Right atrium auricular region (tissue), 2 donors: ENCODE measurements at places on chromosomes 3 and 15.

DNA sequence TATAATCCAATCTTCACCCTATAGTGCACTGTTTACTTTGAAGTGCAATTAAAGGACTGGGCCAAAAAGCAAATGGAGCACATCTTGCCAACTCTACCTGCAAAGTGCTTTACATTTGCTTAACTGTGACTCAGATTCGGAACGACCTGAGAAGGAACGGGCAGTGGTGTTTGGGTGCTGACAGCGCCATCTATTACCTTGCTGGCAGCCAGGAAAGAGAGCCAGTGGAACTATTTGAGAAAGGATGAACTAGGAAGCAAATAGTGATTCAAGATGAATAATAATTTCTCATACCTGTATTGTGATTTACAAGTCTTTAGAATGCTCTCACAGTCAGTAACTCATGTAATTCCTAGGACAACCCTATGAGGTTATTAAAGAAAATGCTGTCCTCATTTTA, 312.9 kb downstream of the PDCD6IP start:
- DNase-seq = no peak

DNA sequence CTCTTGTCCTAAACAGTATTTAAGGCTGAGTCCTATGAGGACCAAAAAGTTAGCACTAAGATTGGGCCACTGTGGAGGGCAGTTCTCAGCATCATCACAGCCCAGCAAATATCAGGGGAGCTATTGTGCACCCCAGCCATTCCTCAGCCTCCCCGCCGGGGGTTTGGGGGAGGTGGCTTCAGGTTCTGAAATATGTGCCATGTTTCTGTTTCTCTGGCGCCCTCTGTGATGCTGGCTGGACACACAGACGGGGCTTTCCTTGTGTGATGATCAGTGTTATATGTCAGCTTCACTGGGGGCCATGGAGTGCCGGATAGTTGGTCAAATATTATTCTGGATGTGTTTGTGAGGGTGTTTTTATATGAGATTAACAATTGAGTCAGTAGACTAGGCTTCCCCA, 106.8 kb downstream of the GABRG3 start:
- no peak for DNase-seq

- no peak for DNase-seq
Observed at GRCh38 chr15:90003736-90004135, 2.6 kb downstream of the ZNF710 start.

DNA sequence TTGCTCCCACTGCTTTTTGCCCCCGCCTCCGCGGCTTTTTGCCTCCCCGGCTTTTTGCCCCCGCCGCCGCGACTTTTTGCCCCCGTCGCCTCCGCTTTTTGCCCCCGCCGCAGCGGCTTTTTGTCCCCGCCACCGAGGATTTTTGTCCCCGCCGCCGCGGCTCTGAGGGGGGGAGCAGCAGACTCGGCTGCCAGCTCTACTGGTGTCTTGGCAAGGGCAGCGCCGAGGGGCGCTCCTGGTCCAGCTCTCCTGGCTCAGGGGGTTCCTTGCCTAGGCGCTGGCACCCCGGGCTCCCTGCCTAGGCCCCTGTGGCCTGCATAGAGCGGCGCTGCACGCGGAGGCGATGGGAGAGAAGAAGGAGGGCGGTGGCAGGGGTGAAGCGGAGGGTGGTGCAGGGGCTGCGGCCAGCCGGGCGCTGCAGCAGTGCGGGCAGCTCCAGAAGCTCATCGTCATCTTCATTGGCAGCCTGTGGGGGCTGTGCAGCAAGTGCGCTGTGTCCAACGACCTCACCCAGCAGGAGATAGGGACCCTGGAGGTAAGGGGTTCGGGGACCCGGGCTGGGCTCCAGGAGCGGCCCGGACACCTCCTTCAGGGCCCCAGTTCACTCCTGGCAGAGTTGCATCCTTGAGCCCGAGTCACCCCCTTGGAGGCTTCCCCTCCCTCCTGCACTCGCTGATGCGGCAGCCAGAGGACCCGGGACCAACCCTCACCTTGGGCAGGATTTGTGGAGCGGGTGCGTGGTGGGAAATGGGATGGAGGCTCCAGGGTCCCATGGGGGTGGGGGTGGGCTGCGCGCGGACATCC, 642.4 kb downstream of the GOLGA6L6 start:
- DNase-seq = no peak

- no peak for DNase-seq
Observed at GRCh38 chr3:24661175-24661584, 166.5 kb upstream of the THRB start.

GRCh38 chr15:94036156-94036555, 195.2 kb upstream of the MCTP2 start:
- no peak for DNase-seq

- DNase-seq = no peak
Observed at GRCh38 chr3:151268267-151269235, 9.8 kb downstream of the P2RY14 start.

GRCh38 chr3:125271127-125271526, 58.6 kb upstream of the SLC12A8 start:
- DNase-seq = no peak
